ENCODE measurements at places on chromosomes 4 and X.

- no peak for DNase-seq
These were observed 2661.6 kb downstream of the PCDH7 start for GRCh38 chr4:33381816-33382215.

GRCh38 chr4:101294597-101294996 lies 52.7 kb downstream of the PPP3CA start:
- DNase-seq: no peak

DNA sequence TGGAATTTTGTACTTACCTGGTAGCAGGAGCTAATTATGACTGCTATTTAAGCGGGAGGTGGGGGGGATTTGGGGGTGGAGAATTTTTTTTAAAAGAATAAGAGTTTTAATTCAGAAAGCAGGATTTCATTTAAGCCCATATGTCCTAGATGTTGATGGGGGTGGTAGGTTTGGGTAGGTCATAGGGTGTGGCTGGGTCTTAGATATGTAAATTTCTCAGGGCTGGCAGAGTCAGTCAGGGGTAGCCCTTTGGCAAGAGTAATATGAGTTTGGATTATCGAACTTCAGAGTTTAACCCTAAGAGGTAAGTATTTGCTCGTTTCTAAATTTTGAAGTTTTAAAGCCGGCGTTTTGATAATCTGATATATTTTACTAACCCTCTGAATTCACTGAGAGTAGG lies 35.2 kb upstream of the COX18 start:
- DNase-seq: no peak

DNA sequence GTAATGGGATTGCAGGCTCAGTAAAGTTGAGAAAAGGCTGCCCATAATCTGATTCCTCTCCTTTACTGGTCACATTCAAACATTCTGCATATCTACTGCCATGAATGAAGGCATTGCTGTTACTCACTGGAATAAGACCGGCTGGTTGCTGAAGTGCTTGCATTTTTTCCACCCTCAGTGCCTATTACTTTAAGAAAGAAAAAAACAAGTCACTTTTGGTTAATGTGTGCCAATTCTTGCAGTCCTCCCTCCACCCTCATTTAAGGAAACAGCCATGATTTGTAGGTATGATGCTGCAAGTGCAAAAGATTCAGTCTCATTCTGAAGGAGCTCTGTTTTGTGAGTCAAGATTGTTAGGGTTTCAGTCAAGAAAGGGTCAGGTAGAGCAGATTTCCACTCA lies 94.9 kb downstream of the EMCN start:
- no peak for DNase-seq

DNA sequence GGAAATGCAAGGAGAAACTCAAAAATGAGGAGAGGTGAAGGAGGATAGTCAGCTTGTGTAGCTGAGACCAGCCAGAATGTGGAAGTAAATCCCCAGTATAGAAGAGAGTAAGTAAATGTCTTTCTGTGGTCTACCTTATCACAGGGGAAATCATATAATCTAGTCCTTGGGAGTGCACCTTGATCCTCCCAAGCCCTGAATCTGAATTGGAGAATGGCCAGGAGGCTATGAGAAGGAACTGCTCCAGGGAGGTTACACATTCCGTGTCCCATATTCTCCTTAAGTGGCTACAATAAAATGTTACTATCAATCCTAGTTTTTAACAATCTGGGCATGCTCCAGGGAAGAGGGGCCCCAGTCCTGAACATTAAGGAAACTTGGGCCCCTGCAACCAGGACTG lies 10.8 kb downstream of the AGTR2 start:
- no peak for DNase-seq

- DNase-seq: no peak
These were observed 345.5 kb downstream of the GRXCR1 start for GRCh38 chr4:43238008-43238407.

GRCh38 chr4:152363086-152363485 lies 172.8 kb downstream of the FBXW7 start:
- DNase-seq: peak; percentile 32

GRCh38 chr4:24988776-24989175 lies 42.0 kb downstream of the LGI2 start:
- DNase-seq: no peak

GRCh38 chrX:154441984-154442707 lies 1.8 kb upstream of the FAM50A start:
- DNase-seq: no peak

- no peak for DNase-seq
These were observed 48.6 kb downstream of the HAUS3 start for GRCh38 chr4:2193326-2193725.

- DNase-seq: no peak
These were observed 115.7 kb upstream of the LSM6 start for GRCh38 chr4:146059865-146060264.

Data from fibroblast of skin of left biceps (primary cell).